ENCODE measurements at places on chromosomes 16 and 17.

GRCh38 chr17:60909405-60909804 is 231.8 kb downstream of the BCAS3 start:
- DNase-seq: no peak

- DNase-seq: no peak
These were observed 82.3 kb upstream of the BCAR1 start for GRCh38 chr16:75333721-75334163.

- DNase-seq: no peak
These were observed 27.8 kb upstream of the CDR2 start for GRCh38 chr16:22402191-22402590.

DNA sequence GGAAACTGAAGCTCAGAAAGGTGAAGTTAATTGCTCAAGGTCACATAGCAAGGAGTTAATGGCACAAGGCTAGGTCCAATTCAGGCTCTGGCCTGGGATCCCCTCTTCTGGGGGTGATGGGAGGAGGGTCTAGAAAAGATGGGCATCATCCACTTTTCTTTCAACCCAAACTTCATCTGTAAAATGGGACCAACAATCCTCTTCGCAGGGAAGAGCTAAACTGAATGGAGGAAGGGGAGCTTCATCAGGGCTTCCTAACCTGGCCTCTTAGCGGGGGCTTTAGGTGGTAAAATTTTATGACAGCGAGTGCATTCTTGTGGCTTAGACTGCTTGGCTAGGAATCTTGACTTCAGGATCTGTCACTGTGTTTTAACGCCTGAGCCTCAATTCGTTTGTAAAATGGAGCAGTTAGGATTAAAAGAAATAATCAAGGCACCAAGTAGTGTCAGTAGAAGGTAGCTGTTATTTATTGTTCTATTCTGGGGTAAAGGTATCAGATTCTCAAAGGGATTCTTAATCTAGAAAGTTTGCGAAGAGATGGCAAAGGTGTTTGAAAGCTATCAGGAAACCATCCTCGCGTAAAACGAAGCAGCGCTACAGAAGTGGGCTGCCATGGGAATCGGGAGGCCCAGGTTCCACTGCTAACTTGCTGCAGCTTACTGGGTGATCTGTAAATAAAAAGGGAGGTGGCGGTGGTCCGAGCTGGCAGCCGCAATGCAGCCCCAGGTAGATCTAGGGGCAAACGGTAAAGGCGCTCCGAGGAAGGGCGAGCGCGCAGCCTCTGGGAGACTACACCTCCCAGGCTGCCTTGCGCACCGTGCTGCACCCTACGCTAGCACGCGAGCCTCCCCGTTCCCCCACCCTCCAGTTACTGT is 1.5 kb upstream of the SRCAP start:
- no peak for DNase-seq

- no peak for DNase-seq
These were observed 141.1 kb downstream of the RGS9 start for GRCh38 chr17:65278050-65278819.

DNA sequence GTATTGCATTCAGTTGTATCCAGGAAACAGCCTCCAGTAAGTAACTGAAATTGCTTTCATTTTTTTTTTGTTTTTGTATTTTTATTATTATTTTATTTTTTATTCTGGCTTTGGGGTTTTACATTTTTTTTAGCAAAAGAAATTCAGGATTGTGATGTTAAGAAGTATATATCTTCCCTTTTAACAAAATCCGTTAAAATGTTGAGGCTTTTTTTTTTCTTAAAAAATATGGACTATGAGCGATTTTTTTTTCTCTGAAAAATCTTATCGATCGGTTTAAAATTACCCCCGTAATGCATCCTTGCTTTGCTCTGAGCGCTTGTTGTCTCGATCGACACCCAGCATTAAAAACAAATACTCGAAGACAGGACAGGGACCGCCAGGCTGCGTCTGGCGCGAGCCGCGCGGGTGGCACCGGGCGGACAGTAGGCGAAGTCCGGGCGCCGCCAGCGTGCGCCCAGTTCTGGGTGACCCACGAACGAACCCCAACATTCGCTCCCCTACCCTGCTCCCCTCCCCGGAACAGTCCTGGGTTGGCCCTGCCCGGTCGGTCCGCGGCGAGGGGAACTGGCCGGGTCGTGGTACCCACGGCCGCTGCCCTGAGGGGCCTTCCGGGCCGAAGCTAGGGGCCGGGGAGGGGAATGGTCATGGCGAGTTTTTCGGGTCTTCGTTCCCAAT is 482 bp downstream of the BAHCC1 start:
- no peak for DNase-seq

DNA sequence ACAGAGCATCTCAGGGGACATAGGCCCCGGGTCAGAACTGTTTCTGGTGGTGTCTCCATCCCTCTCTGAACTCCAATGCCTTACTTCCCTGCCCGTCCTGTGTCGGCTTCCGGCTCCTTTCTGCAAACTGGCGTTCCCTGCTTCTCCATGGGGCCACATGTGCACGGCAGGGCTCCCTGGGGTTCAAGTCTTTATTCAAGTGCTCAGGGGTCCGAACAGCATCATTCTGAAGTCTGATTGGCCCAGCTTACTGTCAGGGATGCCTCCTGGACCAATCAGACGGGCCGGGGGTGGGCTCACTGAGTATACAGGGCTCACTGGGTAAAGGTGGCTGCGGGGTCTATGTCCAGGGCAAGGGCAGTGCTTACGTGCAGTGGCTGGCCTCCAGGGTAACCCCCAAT is 17.1 kb downstream of the C16orf82 start:
- no peak for DNase-seq
